Activated T-helper 1 cell treated with anti-CD3 and anti-CD28 coated beads, Interleukin-12 subunit alpha, Interleukin-12 subunit beta, Interleukin-2, Interleukin-4 antibody, amounts not matched to agents 30 ng/mL and 10 ng/mL and 1 ng/mL, durations not matched to agents 14 hours and 24 hours and 36 hours (primary cell): ENCODE measurements at places on chromosomes 11 and 22. TPM values are rescaled to one million over a fixed set of nuclear protein-coding genes. Genes with fewer than 3 reads are reported as not detected.

- H3K27ac ChIP-seq = no peak overlapping the region
- no peaks in the 10 kb centered on the region for H3K36me3 ChIP-seq
- H3K27me3 ChIP-seq = peaks cover 3% of the 10 kb centered on the region
- DNase-seq = no peak
Observed at GRCh38 chr11:112455791-112456190, 195.1 kb upstream of the PLET1 start.

- H3K4me1 ChIP-seq = no peaks in the 10 kb centered on the region
- no peak for DNase-seq
- H3K4me3 ChIP-seq = no peak overlapping the region
- H3K36me3 ChIP-seq = peaks cover 2% of the 10 kb centered on the region
- H3K27me3 ChIP-seq = peaks cover 16% of the 10 kb centered on the region
Observed at GRCh38 chr11:77457340-77457739, 16.6 kb downstream of the PAK1 start.

- H3K27me3 ChIP-seq = peaks cover 11% of the 10 kb centered on the region
- no peak for DNase-seq
- peaks cover 33% of the 10 kb centered on the region for H3K4me1 ChIP-seq
- no peak overlapping the region for H3K4me3 ChIP-seq
Observed at GRCh38 chr11:122673701-122674100, 18.2 kb downstream of the UBASH3B start.

The HEPACAM gene
- total RNA-seq = not detected in 2 replicates

DNA sequence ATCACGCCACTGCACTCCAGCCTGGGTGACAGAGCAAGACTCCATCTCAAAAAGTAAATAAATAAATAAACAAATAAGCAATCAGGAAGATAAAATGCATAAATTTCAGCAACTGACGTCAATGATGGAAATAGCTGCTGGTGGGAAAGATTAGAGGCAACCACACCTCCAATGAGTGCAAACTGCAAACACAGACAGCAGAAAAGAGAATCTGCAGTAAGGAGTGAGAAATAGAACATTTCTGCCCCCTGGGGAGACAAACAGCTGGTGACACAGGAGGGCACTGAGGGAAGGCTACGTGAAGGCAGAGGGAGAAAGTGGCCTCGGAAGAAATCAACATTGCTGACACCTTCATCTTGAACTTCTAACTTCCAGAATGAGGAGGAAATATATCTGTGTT, 6.5 kb downstream of the PI4KA start:
- no peak overlapping the region for H3K27ac ChIP-seq
- DNase-seq = no peak
- H3K27me3 ChIP-seq = no peaks in the 10 kb centered on the region
- peaks cover 3% of the 10 kb centered on the region for H3K36me3 ChIP-seq
- no peak overlapping the region for H3K4me3 ChIP-seq
- H3K4me1 ChIP-seq = peaks cover 22% of the 10 kb centered on the region

GRCh38 chr22:44459041-44459440, 39.0 kb downstream of the RTL6 start:
- no peak overlapping the region for H3K4me3 ChIP-seq
- H3K27me3 ChIP-seq = peaks cover 4% of the 10 kb centered on the region
- peaks cover 7% of the 10 kb centered on the region for H3K36me3 ChIP-seq
- peaks cover 42% of the 10 kb centered on the region for H3K4me1 ChIP-seq

The CARD16 gene
- total RNA-seq = 9.5 and 10.5 TPM in 2 replicates

- H3K4me3 ChIP-seq = no peak overlapping the region
- peaks cover 2% of the 10 kb centered on the region for H3K36me3 ChIP-seq
- H3K27me3 ChIP-seq = no peaks in the 10 kb centered on the region
- no peak for DNase-seq
Observed at GRCh38 chr11:108117746-108118371, 3.5 kb upstream of the ACAT1 start.

GRCh38 chr11:132312161-132312560, 941.7 kb downstream of the NTM start:
- no peaks in the 10 kb centered on the region for H3K27me3 ChIP-seq
- DNase-seq = no peak
- no peak overlapping the region for H3K27ac ChIP-seq
- H3K4me1 ChIP-seq = no peaks in the 10 kb centered on the region

The GAB4 gene
- not detected in 2 replicates for total RNA-seq

GRCh38 chr11:33553486-33553885, 147.1 kb downstream of the C11orf91 start:
- no peak for DNase-seq
- H3K4me1 ChIP-seq = no peaks in the 10 kb centered on the region
- peaks cover 16% of the 10 kb centered on the region for H3K27me3 ChIP-seq
- no peaks in the 10 kb centered on the region for H3K36me3 ChIP-seq
- no peak overlapping the region for H3K4me3 ChIP-seq
- no peak overlapping the region for H3K27ac ChIP-seq

The CYB5R2 gene
- total RNA-seq = 2.8 and 3.0 TPM in 2 replicates

GRCh38 chr11:5618807-5619206, 6.0 kb upstream of the TRIM34 start:
- H3K4me1 ChIP-seq = peaks cover 6% of the 10 kb centered on the region
- H3K36me3 ChIP-seq = peaks cover 1% of the 10 kb centered on the region
- no peak overlapping the region for H3K4me3 ChIP-seq
- H3K27ac ChIP-seq = no peak overlapping the region
- no peak for DNase-seq

The PANX2 gene
- total RNA-seq = 0.36 and 0.64 TPM in 2 replicates

The SSTR3 gene
- total RNA-seq = 2.3 TPM in 2 replicates

GRCh38 chr11:101049123-101049522, 80.5 kb downstream of the PGR start:
- no peaks in the 10 kb centered on the region for H3K36me3 ChIP-seq
- H3K27me3 ChIP-seq = no peaks in the 10 kb centered on the region

The GNAZ gene
- 0.75 and 0.93 TPM in 2 replicates for total RNA-seq

The SMC1B gene
- 0.44 and 0.83 TPM in 2 replicates for total RNA-seq

DNA sequence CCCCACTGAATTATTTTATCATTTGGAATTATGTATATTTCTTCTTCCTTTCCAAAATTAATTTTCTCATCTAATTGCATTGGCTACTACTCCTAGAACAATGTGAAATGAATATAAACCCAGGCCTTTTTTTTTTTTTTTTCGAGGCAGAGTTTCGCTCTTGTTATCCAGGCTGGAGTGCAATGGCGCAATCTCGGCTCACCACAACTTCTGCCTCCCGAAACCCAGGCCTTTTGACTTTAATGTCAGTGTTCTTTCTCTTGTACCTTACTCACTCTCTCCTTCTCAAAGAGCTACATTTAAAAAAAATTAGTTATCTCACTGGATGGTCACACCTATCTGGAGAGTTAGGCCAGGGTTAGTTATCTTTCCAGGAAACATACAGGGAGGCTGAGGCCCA, 35.3 kb upstream of the LRRC32 start:
- no peaks in the 10 kb centered on the region for H3K36me3 ChIP-seq
- no peak overlapping the region for H3K27ac ChIP-seq
- H3K27me3 ChIP-seq = peaks cover 14% of the 10 kb centered on the region
- no peak overlapping the region for H3K4me3 ChIP-seq

The SMIM38 gene
- 0.26 and 0.37 TPM in 2 replicates for total RNA-seq
